CD4-positive, alpha-beta T cell treated with Interleukin-12 subunit alpha and Interleukin-12 subunit beta, for 1 hour (primary cell): ENCODE measurements at places on chromosomes 2 and 18.
A peak's percentile ranks its signal among the peaks of the same experiment; 100 is the strongest.

- no peak for DNase-seq
Observed at GRCh38 chr2:45918463-45919159, 267.1 kb downstream of the PRKCE start.

DNA sequence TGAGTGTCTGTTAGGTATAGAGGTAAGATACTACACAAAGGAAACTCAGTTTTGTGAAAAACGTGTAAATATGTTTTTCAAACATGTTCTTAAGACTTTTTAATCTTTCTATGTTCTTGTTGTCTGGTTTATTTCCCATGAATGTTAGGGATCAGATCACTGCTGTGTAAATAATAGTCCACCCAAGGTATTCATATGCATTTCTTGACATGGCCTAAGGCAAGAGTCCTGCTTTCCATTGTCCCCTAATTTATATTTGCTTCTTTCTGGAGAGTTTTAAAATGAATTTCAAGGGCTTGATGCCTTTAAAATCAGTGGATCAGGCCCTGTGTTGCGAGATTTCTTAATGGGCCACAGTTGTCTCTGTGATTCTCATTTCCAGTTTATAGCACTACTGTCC, 28.9 kb downstream of the CRIM1 start:
- DNase-seq: no peak

GRCh38 chr2:83565181-83565580, 893.9 kb downstream of the SUCLG1 start:
- no peak for DNase-seq

DNA sequence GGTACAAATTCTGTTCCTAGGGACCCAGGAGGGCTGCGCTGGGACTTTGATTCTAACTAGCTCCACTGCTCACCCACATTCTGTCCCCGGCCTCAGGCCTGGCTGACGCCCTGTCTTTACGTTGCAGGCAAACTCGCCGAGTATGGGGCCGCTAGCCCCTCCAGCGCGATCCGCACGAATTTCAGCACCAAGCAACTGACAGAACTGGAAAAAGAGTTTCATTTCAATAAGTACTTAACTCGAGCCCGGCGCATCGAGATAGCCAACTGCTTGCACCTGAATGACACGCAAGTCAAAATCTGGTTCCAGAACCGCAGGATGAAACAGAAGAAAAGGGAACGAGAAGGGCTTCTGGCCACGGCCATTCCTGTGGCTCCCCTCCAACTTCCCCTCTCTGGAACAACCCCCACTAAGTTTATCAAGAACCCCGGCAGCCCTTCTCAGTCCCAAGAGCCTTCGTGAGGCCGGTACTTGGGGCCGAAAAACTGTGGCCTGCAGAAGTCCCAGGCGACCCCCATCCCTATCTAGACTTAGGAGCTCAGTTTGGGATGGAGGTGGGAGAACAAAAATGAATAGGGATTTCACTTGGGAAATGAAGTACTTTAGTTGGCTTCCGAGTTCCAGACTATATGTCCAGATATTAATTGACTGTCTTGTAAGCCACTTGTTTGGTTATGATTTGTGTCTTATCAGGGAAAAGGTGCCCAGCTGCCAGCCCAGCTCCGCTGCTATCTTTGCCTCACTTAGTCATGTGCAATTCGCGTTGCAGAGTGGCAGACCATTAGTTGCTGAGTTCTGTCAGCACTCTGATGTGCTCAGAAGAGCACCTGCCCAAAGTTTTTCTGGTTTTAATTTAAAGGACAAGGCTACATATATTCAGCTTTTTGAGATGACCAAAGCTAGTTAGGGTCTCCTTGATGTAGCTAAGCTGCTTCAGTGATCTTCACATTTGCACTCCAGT, 1.5 kb downstream of the HOXD1 start:
- DNase-seq: no peak

DNA sequence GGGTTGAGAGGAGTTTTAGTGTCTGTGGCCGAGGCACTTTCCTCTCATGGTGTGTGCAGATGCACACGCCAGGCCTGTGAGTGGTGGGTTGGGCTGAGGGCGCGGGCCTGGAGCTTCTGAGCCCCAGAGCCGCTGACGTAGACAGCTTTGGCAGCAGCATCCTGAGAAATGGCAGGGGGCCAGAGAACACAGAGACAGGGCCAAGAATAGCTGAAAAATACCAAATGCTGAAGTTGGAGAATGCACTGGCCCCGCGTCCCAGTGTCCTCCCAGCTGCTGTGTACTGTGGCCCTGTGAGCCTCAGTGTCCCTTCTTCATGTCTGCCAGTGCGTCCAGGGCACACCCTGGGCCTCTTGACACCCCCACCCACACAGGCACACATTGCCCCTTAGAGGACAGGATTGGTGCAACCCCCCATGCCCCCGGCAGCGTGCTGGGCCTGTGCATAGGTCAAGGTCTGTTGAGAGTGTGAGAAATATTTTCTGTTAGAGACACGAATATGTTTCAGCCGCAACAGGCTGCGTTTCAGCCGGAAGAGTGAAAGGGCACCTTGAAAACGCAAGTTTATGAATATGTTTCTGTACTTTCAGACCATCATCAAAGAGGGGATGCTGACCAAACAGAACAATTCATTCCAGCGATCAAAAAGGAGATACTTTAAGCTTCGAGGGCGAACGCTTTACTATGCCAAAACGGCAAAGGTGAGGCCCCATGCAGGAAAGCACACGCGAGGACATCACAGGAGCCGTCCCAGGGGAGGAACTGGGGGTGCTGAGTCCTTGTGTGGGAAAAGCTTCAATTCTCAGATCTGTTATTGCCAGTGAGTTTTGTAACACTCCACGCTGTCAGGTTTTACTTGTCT, 33.6 kb downstream of the DGKD start:
- no peak for DNase-seq

DNA sequence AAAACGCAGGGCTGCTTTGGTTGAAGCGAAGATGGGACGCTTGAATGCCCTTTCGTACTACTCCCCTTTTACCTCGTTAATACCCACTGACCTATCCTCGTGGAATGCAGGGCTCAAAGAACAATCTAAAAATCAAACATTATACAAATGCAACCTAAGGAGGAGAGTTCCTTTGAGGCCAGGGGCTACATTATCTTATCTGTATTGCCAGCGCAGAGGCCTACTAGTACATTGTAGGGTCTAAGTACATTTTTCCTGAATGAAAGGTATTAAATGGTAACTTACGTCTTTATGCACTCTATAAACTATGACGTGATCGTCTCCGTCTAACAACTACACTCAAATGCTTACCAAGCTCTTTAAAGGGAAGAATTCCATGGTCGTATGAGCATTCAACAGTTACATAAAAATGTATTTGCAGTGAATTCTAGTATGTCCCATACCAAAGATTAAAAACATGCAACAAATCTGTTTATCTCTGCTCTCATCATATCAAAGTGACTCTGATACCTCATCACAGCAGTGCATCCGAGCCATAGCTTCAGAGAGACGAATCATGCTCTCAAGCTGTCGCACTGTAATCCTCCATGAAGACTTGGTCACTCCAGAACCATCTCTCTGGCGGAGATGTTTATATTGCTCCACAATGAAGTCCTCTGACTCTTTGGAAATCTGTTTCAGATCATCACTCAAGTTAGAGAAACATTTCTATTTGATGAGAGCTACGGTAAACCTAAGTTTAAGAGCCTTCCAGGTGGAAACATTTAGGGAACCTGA, 14.1 kb upstream of the LCT start:
- no peak for DNase-seq

DNA sequence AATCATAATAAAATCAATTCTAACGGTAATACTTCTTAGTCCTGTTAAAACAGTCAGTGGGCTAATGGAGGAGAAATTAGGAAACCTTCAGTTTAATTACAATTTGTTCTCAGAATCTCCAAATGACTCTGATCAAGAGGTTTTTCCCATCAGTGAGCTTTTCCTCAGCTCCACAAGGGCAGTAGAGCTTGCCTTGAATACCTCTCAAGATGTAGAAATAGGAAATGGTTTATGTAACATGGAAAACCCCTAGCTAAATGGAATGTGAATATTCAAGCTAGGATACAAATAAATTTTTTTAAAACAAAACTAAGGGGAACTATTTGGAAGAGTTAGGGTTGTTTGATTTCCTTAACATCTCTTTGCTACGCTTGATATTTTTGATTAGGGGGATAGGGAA, 87.5 kb downstream of the PLEKHM3 start:
- DNase-seq: no peak

GRCh38 chr2:64019975-64020528, 824 bp upstream of the VPS54 start:
- peak; percentile 18 for DNase-seq

GRCh38 chr2:21812766-21813165, 689.0 kb downstream of the TDRD15 start:
- DNase-seq: no peak

DNA sequence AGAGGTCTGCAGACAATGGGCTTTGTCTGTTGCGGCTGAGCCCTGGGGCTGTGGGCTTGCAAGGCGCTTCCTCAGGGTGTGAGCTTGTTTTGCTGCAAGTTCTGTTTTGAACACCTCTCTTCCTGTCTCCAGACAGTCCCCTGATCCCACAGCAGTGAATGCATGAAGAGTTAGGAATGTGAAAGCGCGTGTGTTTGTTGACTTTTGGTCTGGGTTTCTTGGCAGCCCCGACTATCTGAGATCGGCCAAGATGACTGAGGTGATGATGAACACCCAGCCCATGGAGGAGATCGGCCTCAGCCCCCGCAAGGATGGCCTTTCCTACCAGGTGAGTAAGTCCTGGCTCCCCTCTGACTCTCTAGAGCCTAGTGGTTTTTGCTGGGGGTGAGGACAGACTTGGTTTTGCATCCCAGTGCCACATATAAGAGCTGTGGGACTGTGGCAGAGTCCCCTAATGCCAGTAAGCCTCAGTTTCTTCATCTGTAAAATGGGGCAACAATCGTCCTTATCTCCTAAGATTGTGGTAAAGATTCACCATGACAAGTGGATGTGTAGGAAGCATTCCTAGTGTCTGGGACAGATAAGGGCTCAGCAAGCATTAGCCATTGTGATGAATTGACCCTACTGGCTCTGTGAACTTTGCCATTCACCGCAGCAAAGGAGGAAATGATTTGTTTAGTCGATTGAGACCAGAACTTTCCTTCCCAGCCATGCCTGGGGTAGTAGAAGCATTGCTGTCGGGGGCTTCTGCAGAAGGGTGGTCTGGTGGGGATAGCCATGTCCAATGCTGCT, 3.0 kb downstream of the LBH start:
- peak; percentile 39 for DNase-seq

DNA sequence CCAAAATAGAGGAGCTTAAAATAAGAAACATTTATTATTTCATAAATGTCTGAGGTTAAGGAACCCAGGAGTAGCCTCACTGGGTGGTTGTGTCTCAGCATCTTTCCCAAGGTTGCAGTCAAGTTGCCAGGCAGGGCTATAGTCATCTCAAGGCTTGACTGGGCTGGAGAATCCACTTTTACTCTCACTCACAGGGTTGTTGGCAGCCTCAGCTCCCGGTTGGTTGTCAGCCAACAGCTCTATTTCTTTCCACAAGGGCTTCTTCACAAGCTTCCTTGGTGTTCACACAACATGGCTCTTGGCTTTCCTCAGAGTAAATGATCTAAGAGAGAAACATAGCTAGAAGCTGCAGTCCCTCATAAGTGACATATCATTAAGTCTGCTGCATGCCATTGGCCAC, 55.6 kb upstream of the TEX51 start:
- DNase-seq: no peak

DNA sequence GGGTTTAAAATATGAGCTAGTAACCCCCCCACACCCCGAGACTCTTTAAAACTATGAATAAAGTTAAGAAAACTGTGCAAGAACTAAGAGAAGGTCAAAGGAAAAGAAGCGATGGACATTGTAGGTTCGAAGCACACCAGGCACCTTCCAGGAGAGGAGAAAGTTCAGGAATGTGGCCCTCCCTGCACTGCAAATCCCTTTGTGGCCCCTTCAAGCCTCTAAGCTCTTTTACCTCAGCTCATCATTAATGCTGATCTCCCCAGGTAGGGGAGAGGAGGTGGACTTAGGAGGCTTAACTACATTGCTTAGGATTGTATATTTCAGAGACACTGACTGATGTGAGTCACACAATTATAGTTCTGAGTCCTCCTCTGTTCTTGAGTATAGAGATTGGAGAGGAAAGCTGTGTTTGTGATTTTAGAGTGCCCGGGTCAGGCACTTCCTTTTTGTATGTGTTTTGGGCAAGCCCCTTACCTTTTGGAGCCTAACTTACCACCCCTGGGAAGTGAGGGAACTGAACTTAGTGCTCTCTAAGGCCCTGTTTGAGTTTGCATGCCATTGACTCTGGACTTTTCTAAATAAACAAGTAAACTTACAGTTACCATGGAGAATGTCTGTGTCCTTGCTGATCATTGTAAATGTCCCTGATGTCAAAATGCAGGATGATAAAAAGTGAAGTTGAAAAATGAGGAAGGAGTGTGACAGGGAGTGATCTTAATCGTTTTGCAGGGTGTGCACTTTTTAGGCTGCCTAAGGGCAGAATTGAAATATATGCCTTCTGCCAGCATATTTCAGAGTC, 140.8 kb upstream of the ZEB2 start:
- peak; percentile 35 for DNase-seq

GRCh38 chr2:119523952-119524694, at the start of gene SCTR:
TSS of gene SCTR (minus strand) at chr2:119524483. CDS start at chr2:119524226, 257 bp downstream.
- no peak for DNase-seq

DNA sequence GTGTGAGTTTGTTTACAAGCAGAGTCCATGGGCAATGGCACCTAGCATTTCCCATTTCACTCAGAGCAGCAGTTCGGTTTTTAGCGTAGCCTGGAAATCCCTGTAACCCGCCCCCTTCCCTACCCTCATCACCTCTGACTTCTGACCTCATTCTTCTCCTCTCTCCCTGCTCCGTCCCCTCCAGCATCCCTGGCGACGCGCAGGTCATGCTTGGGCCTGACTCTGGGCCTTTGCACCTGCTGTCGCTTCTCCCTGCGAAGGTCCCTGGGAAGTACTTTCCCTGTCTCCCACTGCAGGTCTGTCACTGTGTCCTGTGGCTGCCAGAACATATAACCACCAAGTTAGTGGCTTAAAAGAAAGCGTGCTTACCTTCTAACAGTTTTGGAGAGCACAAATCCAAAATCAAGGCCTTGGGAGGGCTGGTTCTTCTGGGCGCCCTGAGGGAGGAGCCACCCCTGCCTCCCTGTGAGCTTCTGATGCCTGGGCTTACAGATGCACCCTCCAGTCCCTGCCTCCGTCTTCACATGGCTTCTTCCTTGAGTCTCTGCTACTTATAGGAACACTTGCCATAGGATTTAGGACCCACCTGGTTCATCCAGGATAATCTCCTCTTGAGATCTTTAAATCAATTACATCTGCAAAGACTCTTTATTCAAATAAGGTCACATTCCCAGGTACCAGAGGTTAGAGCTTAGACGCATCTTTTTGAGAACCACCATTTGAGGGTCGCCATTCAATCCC, 8.1 kb upstream of the RAB17 start:
- DNase-seq: no peak

- no peak for DNase-seq
Observed at GRCh38 chr2:70258532-70258875, 567 bp downstream of the PCYOX1 start.
